Nasal cavity respiratory epithelium epithelial cell of viscerocranial mucosa (primary cell): ENCODE measurements at places on chromosomes 2 and 18. TPM values are rescaled to one million over a fixed set of nuclear protein-coding genes. Genes with fewer than 3 reads are reported as not detected.

The IL1RL1 gene
- total RNA-seq, result 3.0 and 53.3 TPM in 2 replicates

The FAM168B gene
- 127 and 167 TPM in 2 replicates for total RNA-seq

The COL4A4 gene
- under 0.01 and 0.43 TPM in 2 replicates for total RNA-seq

The TTN gene
- under 0.01 TPM in 2 replicates for total RNA-seq

The CETN1 gene
- total RNA-seq, result not detected in 2 replicates

The DAW1 gene
- total RNA-seq, result 0.07 TPM in 1 of 2 replicates, not detected in the other

The CCDC178 gene
- 0.34 and 0.43 TPM in 2 replicates for total RNA-seq

The FAP gene
- 1.7 and 14.2 TPM in 2 replicates for total RNA-seq
